Activated CD4-positive, alpha-beta T cell treated with anti-CD3 and anti-CD28 coated beads, Interleukin-2, amount 50 U/mL, for 4 hours (primary cell): ENCODE measurements at places on chromosomes 13 and 19.
A peak's percentile ranks its signal among the peaks of the same experiment; 100 is the strongest.

DNA sequence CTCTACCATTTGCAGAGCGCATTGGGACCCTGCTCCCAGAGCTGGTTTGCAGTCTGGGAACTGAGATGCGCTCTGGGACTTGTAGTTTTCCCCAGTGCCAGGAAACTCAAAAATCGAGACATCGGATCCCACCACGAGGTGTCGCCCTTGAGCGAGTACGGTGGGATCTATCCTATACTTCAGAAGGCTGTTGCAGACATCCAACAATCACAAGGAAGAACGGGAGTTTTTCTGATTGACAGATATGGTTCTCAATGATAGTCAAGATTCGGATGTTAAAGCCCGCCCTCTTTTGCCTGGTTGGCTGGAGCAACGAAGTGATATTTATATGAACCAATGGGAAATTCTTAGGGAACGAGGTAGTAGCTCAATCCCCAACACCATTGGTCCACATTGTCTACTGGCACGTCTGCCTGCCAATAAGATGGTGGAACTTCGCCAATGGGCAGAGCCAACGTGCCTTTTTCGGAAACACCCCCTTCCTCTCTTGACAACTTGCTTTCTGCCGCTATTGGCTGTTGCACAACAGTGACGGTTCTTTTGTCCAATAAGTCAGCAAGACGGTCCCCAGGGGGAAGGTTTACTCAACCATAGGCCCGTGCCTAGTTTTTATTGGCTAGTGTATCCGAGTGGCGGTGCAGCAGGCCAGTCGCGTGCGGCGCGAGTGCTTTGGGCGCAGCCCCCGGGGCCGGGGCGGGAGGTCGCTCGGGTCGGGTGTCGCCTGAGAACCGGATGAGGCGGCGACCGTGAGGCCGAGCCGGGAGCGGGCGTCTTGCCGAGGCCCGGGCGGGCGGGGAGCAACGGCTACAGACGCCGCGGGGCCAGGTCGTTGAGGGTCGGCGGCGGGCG is at the start of gene DNM2:
DNM2 (plus strand) TSS at position 724 of the 849 bp plus-strand sequence. CDS start 164 bp downstream, outside the sequence.
- DNase-seq = peak; percentile 95

DNA sequence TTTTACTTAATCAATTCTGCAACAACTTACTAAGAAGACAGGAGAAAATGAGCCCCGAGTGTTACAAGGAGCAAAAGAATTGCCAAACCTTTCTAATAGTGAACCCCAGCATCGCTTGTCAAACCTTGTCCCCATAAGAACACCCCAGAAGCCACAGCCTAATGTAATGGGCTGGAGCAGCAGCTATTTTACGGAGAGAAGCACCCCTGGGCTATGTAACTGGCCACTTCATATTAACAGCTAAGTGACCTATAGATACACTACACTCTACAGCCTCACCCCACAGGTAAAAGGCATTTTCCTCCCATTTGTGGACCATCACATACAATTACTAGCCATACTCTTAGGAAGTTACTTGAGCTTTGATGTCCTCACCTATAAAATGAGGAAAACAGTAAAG is 27.3 kb upstream of the CPB2 start:
- DNase-seq = no peak

DNA sequence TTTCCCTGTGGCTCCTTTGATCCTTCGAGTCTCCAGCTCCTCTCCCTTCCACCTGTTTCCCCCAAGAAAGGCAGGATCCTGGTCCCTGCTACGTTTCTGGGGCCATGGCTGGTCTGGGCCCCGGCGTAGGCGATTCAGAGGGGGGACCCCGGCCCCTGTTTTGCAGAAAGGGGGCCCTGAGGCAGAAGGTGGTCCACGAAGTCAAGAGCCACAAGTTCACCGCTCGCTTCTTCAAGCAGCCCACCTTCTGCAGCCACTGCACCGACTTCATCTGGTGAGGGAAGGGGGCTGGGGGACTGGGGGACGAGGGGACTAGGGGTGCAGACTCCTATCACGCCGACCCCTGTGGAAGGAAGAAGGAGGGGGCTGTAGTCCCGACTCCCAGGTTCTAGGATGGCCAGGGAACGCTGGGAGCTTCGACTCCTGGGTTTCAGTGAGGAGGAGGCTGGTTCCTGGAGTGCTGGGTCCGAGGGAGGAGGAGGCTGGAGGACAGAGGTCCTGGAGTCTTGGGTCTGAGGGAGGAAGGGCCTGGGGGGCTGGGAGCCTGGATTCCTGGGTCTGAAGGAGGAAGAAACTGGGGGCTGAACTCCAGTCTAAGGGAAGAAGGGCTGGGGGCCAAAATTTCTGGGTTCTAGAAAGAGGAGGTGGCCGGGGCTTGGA is 524 bp downstream of the PRKCG start:
- no peak for DNase-seq

DNA sequence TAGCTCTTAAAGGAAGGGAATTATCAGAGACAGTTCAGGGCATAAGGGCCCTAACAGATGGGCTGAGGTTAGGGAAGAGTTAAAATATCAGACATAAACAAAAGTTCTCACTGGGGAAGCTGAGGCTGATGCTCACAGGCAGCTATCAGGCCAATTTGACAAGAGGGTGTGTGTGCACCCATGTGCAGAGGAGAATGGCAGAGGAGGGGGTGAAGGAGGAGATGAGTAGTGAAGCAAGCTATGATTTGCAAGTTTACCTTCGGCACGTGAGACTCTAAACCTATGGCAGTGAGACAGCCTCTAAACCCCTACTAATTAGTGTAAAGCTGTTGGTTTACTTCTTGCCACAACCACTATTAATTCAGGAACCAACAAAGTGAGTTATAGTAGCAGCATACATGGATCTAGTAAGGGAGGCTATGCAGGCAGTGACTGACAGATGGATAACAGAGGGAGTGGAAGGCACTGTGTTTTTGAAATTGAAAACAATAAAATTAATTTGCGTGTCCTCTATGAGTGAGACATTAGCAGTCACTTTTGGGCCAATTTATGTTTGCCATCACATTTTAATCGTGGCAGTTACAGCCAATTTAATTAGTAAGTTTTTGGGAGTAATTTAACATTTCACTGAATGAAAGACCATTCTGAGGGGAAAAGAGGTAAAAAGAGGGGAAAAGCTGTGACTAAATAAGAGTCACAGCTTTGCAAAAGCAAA is 99.6 kb upstream of the HTR2A start:
- no peak for DNase-seq

DNA sequence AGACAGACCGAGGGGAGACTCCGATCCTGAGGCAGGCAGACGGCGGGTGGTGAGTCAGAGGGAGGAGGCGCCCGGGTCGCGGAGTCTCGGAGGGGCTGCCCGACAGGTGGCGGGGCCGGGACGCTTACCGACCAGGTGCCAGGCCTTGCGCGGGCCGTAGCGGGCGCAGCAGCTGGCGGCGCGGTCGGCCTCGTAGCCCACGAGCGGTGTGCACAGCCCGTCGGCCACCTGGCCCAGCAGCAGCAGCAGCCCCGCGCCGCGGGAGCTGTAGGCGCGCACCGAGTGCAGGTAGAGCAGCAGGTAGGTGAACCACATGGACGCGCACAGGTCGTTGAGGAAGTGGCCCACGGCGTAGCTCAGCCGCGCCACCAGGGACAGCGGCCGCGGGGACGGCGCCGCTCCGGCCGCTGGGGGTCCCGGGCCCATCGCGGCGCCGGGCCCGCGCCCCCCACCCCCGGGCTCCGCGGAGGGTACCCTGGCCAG is 367 bp downstream of the MFSD12 start:
- peak; percentile 70 for DNase-seq
